Subcutaneous preadipocyte (primary cell): ENCODE measurements at places on chromosomes 3 and 15. TPM values are rescaled to one million over a fixed set of nuclear protein-coding genes. Genes with fewer than 3 reads are reported as not detected.

Gene SUCNR1
- not detected in 2 replicates for total RNA-seq

Gene CD200
- not detected in 2 replicates for total RNA-seq

Gene RAB6B
- total RNA-seq, result 0.20 and 0.37 TPM in 2 replicates

Gene EIF3J
- total RNA-seq, result 28.3 and 36.4 TPM in 2 replicates

Gene PPP1R14D
- not detected in 2 replicates for total RNA-seq

Gene CRYGS
- total RNA-seq, result 1.8 and 2.3 TPM in 2 replicates

Gene SEMA3G
- total RNA-seq, result 0.20 TPM in 1 of 2 replicates, not detected in the other

Gene SLC22A14
- 0.20 and 1.5 TPM in 2 replicates for total RNA-seq

Gene PPM1L
- 2.2 and 4.0 TPM in 2 replicates for total RNA-seq
